ENCODE measurements at places on chromosomes 5 and 9.

DNA sequence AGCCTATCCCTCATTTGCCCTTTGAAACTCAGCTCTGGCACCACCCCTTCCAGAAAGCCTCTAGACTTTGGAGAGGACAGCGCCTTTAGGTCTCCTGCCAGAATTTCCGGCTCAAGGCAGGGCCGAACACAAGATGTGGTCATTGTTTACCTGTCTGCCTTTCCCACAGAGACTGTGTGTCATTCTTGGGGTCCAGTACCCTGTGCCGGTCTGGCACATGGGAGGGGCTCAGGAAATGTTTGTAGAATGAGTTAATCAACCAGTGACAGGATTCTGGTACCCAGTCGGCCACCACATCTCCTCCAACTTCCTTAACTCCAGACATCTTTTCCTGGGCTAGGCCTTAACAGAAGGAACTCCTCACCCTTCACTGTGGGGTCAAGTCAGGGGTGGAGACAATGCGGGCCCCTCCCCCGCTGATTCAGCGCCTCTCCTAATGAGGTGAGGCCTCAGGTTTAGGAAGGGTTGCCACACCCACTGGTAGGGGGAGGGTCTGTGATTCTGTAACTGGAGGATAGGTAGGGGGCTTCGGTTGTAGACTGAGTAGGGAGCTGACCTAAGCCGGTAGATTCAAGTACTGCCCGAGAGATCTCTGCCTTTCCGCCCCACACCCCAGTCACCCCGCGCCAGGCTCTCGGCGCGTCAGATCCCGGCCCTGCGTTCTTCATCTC, 29.3 kb downstream of the PCDH1 start:
- peak; percentile 19 for DNase-seq

DNA sequence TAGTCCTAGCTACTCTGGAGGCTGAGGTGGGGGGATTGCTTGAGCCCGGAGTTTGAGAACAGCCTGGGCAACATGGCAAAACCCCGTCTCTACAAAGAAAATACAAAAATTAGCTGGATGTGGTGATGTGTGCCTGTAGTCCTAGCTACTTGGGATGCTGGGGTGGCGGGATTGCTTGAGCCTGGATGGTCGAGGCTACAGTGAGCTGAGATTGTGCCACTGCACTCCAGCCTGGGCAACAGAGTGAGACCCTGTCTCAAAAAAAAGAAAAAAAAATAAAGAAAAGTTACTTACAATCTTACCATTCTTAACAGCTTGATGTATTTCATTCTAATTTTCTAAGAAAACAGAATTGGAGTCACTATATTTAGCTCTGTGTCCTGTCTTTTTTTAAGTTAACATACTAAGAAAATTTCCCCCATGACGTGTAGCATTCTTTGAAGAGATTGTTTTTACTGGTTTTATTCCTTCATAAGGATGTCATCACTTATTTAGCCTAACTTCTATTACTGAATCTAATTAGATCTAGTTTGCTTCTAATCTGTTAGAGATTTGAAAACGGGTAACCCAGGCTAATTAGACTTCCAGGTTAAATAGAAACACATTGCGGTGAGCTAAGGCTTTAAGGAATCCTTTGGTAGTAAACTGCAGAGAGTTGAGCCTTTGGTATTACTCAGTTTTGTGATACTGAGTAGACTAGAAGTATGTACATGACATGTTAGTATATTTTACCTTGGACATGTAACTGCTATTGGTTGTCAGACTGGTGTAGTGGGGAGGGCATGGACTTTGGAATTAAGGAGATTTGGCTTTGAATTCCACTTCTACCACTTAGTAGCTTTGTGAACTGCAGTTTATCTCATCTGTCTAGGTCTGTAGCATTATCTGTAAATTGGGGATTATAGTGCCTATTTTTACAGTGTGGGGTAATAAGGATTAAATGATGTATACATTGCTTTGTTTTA, 24.0 kb downstream of the HSPA4 start:
- DNase-seq: no peak

DNA sequence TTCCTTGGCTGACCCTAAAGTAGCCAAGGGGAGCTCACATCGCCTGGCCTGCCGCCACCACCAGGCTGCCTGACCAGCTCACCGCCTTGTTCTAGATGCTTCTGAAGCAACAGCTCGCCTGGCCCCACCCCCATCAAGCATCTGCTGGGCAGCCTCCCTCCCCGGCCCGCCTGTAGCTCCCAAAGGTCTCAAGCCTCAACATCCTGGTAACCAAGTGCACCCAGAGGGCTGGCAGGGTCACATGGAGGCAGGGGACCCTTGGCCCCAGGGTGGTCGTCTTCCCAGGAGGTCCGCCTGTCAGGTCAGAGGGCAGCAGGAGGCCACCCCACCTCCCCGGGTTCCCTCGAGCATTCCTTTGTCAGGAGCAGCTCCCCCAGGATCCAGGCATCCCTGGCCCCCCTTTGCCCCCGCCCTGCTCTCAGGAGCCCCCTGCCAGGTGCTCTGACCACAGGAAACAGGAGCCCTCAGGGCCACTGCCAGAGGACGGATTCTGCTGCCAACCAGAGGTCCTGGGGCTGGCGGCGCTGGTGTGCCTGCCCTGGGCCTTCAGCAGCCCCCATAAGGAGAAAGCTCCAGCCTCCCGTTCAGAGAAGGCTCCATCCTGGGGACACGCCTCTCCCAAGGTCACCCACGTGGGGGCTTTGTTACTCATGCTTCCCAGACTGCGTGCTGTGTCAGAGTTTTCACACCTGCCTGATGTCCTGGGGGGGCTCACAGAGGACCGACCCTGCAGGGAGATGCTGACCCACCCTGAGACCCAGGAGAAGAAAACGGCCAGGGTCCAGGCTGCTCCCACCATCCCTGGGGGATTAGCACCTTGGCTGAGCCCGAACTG, 3.5 kb upstream of the LRRC14B start:
- no peak for DNase-seq

DNA sequence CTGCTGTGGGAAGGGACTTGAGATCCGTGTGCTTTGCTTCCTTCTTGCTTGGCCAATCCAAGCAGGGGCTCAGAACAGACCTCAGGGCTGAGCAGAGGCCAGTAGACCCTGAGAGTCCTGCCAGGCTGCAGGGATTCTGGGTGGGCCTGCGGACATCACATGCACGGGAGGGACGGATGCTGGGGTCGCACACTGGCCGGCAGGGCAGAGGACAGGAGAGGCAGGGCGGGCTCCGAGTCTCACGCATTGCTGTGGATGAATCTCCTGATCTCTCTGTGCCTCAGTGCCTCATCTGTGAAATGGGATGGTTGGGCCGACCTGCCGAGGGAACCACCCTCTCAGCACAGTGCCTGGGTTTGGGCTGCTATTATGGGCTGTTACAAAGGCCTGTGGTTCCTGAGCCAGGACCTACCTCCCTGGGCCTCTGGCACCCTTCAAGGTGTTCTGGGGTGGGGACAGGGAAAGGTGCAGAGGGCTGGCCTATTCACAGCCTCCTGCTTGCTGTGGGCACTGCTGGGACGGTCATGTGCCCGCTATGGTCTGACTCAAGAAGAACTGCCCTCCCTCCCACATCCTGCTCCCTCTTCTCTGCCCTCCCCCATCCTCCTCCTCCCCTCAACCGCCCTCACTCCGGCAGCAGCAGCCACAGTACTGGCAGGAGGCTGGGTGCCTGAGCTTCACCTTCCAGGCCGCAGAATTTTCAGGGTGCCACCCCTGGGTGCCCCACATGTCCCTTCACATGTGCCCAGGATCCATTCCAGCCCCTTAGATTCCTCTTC, 43.3 kb downstream of the NCS1 start:
- no peak for DNase-seq

GRCh38 chr5:43121913-43122484, 1.3 kb downstream of the ZNF131 start:
- DNase-seq: no peak

GRCh38 chr5:38831117-38831516, 14.7 kb upstream of the OSMR start:
- DNase-seq: no peak

GRCh38 chr9:86602715-86603114, 248.5 kb upstream of the TUT7 start:
- no peak for DNase-seq

GRCh38 chr9:103700195-103700962, 393.7 kb upstream of the SMC2 start:
- DNase-seq: no peak

DNA sequence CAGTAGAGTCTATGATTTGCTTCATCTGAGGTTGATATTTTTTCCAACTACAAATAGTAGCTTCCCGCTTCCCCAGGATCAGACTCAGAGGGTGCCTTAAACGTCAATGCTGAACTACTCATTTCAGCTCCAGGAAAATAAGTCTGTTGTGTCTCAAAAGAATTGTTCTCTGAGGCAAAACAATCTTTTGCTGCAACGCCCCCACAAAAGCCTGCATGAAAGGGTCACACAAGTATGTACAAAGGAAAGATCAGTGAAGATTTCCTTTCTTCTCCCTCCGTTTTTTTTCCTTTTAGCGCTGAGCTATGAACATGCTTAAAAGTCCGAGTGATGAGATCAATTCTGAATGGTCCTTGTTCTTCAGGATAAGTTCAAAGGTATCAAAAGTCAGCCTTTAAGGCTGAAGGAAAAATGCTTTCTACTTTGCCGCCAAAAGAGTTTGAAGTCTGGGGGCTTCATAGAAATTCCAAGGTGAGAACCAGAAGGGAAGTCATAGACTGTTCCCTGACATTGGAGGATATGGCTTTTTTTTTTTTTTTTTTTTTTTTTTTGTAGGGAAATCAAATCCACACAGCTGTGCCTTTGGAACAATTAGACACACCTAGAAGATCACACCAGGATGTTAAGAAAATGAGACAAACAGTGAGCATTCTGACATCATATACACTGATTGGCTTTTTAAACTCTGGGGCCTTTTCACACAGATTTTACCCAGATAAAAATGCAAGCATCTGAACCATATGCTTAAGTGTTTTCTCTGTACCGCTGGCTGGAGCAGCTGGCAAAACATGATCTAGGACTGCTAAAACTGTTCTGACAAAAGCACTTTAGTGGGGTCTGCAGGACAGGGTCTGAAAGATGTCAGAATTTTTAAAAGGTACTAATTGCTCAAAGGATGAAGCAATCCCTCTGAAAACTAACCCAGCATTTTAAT, 329.3 kb downstream of the ENC1 start:
- no peak for DNase-seq

DNA sequence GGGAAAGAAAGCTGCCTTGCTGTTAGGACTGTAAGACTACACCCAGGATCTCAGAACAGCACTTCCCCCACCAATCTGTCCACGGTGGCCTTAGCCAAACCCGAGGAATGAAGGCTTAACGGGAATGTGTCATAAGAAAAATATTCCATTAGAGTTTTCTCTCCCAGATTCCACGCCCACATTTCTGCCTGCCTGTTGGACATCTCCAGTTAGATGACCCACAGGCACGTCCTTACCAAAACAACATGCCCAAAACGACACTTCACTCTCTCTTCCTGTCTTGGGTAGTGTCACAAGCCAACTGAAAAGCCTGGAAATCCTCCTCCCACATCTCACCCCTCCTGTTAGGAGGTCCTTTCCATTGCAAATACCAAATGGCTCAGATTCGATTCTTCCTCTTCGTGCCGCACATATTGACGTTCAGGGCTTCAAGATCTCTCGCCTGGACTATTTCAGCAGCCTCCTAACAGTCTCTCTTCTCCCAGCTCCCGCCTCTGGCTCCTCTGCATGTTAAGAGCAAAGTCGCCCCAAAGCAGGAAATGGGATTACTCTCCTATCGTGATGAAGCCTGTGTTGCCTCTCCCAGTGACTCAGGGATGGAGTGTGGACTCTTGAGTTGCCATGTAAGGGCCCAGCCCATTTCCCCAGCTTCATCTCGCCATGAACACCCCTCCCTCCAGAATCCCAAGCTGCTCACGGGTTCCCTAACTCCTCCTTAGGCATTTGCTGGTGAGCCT, 159.3 kb downstream of the NR3C1 start:
- no peak for DNase-seq

- DNase-seq: no peak
These were observed 3.2 kb downstream of the ETF1 start for GRCh38 chr5:138539791-138540190.

DNA sequence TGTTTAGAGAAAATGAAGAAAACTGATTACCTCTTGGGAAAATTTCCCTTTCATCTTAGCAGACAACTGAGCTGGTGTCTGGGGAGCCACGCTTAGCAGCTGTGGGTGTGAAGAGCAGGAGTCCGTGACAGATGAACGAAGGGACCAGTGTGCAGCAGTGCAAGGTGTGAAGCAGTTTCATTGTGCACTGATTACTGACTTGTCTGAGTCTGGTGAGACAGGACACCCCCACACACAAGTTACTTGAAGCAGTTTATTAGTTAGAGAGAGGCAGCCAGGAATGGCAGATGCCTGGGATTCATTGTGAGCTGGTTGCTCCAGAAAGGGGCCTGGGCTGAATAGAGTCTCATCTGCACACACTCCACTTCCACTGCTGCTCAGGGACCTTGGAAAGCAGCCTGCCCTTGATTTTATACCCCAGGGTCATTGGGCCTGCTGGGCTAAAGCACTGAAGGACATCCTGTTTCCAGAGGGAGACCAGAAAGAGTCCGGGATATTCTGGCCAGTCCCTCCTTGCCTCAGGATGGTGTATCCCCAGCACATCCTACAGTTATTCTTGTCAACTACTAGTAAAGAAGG, 47.4 kb downstream of the FBXL7 start:
- DNase-seq: no peak

DNA sequence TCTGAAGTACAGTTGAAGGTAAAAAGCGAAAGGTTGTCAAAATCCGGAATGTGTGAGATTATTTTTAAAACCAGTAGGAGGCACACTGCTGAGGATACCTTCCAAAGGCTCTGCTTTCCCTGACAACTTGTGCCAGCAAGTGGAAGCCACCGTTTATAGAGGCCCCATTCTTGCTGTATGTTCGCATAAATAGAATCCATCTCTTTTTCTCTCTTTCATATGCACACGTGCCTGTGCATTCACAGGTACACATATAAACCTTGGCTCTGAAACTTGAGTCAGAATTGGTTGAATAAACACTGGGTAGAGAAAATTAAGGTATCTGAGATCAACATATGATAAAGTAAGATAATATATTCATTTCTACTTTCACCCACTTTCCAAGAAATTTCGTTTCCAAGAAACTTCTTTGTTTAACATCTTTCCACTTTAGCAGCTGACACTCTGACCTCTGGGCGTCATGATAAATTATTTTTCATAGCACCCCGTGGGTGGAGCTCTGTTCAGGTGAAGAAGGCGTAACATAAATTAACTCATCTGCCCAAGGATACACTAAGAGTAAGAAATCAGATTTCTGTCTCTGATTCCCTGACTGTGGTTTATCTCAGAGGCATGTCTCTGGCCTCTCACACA, 63.7 kb upstream of the RICTOR start:
- DNase-seq: peak; percentile 39

DNA sequence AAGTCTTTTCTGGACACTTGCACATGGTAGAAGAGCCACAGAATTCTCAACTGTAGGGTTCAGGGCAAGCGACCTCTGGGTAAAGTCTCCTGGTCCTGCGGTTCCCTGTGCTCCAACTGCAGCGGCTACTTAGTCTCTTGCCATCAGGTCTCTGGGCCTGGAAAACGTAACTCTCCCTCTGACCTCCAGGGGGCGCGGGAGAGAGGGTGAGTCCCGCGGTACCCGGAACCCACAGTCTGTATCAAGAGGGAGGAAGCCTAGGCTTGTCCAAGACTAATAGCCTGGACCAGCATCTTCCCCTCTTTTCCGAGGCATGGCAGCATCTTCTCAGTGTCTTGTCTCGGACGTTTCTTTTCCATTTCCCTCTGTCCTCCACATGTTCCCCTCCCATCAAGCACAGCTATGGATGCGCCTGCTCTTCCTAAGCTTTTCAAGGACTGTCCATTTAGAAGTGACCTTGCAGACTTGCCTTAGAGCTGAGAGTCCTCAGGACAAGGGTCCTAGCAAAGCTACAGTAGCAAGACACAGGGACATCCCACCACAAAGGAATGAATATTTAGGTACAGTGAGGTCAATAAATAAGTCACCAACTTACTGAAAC, 59.3 kb downstream of the FSTL4 start:
- DNase-seq: peak; percentile 32
